ENCODE measurements at places on chromosomes 2 and 18.

GRCh38 chr2:2586931-2587330 is 255.9 kb upstream of the MYT1L start:
- DNase-seq = no peak

DNA sequence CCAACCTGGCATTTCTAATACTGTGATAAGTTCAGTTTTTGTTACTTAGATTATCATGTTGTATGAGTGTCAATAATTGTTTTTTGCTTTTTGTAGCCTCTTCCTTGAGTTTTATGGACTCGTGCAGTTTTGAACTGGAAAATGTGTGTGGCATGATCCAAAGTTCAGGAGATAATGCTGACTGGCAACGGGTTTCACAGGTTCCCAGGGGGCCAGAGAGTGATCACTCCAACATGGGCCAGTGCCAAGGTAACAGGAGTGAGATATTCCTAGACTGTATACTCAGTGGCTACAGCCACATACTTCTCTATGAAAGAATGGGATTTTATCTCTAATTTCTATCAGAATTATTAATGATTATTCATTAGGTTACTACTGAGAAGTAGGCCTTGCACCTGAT is 18.2 kb downstream of the MEP1B start:
- DNase-seq = no peak

DNA sequence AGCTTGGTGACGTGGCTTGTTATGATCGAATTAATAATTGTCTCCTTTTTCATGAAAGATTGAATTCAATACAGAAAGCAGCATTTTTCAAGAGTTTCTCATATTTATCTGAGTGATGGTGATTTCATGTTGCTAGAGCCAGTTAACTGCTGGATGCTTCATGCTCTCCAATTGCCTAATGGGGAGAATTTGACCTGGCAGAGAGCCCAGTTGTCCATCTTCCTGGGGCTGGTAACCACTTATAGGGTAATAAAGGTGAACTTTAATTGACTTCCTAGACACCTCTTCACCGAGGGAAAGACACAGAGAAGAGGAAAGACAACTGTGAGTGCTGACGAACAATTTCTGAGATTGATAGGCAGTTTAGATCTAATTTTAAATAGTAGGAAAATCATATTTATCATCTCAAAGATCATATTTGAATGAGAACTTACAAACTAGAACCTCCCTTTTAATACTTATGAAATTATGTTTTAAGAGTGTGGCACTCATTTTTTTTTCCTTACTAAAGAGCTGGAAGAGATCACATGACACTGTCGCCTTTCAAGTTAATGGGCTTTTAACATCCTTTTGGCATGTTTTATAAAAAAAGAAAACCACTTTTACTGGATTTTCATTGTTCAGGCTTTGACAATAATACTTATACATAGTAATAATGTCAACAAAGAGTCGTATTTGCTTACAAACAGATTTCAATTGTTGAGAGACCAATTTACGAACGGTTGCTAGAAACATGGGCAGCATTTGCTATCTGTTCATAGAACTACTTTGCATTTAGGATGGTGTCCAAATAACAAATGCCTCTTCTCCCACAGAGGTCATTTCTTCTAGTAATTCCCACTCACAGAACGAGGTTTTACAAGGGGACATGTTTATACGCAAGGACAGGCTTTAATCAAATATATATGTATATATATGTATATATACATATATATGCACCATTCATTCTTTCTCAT is 153.3 kb downstream of the RAPGEF4 start:
- DNase-seq = no peak

- DNase-seq = no peak
Measured at GRCh38 chr2:236166796-236167296, 1.3 kb downstream of the GBX2 start.

DNA sequence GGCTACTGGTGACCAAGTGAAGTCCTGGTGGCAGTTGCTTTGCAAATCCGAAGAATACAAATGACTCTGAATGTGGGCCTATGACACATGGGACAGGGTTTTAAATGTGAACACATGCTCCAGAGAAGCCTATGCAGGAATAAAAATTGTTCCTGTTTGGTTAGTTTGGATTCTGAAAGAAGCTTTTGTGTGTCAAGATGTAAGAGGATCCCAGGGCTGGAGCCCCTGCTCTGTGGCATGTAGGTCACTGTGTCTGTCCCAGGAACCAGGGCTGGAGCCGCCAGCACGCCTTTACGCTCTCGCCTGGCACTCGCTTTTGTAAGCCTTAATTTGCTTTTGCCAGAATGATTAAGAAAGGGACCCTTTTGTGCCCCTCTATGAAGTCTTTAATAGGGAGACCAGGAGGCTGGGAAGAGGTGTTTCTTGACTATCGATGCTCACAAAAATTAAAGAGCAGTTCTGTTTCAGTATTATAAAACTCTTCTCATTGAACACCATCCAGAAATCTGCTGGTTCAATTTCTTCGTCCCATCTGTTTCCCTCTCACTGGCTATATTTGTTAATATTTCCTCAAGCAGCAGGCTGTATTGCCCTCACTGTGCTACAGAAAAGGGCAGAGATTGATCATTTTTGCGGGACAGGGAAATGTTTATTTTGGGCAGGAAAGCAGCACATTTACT is 532.7 kb upstream of the POU3F3 start:
- DNase-seq = no peak

- DNase-seq = no peak
Measured at GRCh38 chr2:69946351-69947324, 14.8 kb downstream of the ASPRV1 start.

GRCh38 chr2:162245781-162246180 is 2.5 kb upstream of the FAP start:
- DNase-seq = no peak

DNA sequence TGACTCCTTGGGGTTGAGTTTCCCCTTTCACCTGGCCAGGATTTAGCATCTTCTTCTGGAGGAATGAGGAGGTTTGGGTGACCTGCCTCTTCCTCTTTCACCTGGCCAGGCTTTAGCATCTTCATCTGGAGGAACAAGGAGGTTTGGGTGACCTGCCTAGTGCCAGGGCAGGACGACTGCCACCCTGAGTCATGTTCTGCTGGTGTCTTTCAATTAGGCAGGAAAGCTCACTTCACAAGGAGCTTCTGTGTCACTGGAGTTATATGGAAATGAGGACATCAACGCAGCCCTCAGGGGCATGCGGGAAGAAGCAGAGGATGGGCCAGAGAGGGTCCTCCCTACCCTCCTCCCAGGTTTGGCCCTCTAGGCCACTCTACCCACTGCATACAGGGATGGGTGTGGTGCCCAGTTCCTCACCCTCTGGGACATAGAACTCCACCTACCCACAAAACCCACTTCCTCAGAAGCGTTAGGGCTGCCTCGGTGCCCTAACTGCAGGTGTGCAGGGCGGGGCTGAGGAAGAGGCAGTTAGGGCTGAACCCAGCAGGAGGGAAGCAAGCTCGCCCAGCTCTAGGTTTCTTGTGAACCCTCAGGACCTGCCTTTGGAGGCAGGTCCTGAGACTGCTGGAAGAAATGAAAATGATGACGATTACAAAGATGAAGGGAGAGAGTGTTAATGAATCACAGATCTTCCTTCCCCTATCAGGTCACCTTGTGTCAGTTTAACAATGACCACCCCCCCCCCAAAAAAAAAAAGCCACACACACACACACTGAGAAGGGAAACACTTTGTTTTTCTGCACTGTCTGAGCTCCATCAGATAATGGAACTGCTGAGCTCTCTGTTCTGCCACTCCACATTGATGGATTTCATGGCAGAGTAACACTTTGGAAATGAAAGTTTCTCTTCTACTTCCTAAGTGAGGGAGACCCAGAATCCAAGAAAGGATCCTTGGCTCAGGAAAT is 71.0 kb downstream of the ARL4C start:
- no peak for DNase-seq

DNA sequence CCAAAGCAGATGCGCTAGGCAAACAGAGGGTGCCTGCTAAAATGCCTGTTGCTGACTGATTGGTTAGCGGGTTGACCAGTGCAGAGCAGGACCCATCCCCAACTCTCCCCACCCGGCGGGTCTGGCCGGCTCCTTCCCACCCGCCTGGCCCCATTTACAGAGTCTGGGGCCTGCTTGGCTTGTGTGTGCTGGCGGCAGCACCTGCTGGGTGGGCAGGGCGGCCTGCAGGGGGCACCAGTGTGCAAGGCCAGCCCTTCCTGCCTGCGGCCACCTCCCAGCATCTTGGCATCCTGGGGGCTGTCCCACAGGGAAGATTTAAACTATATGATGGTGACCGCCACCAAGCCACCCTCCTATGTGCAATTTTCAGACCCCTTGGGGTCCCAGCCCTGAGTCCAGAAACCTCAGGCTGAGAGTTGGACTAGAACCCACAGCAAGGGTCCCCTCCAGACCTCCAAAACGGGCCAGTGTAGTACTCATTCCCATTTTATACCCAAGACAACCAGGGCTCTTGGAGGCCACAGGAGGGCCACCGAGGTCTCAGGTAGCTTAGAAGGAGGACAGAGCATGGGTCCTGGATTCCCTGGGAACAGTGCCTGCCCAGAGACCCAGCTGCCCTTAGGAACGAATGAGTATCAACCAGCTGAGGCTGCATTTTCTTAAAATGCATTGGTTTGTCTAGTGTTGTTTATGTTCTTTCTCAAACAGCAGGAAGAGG is 173.6 kb downstream of the SMAD7 start:
- peak; percentile 50 for DNase-seq

- no peak for DNase-seq
Measured at GRCh38 chr2:102672107-102672776, 52.9 kb downstream of the SLC9A2 start.

DNA sequence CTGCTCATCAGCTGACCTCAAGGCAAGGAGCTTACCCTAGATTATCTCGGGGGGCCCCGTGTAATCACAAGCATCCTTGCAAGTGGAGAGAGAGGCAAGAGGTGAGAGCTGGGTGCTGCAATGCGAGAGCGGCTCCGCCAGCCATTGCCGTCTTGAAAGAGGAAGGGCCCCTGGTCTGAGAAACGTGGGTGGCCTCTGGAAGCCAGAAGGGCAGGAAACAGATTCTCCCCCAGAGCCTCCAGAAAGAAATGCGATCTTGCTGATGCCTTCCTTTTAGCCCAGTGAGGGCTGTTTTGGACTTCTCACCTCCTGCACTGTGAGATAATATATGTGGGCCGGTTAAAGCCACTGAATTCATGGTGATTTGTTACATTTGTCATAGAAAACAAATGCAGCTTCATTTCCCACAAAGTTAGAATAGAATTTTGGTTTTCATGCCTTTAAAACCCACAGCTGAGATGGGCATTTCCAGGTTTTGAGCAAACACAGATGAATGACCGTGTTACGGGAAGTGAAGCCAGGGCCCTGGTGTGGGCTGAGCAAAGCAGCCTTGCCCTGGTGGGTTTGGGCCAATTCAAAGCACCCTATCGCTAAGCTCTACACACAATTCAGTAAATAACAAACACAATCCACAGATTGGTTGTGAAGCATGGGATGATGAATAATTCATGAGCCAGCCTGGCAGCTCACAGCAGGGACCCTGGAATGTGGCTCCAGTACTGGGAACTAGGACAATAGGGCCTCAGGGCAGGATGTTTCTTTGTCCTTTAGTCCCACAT is 319.9 kb upstream of the HS6ST1 start:
- no peak for DNase-seq

- no peak for DNase-seq
Measured at GRCh38 chr2:84631047-84631446, 114.7 kb downstream of the DNAH6 start.

DNA sequence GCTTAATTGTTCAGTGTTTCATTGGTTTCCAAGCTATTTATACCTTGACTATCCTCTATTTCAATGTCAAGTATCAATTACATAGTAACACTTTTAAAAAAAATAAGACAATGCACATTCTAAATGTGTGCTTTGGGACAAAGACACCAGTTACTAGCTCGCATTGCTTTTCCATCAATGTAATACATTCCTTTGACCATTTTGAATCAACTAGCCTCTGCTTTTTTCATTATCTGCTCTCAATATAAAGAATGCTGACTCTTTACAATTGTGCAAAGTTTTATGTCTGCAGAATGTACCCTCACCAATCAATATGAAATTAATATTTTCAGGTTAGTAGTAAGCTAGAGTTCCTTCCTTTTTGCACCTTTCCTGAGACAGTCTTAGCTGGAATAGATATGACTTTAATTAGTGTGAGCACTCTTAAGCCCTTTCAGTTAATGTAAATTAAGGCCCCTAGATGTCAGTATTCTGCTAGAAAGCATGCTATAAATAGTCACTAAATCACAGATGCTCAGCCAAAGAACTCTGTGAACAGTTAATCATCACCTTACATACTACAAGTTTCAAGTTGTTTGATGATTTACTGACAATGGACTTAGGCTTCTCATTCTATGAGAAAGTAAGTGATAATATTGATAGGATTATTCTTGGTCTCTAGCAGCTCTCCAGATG is 413.6 kb downstream of the PTH2R start:
- DNase-seq = no peak

DNA sequence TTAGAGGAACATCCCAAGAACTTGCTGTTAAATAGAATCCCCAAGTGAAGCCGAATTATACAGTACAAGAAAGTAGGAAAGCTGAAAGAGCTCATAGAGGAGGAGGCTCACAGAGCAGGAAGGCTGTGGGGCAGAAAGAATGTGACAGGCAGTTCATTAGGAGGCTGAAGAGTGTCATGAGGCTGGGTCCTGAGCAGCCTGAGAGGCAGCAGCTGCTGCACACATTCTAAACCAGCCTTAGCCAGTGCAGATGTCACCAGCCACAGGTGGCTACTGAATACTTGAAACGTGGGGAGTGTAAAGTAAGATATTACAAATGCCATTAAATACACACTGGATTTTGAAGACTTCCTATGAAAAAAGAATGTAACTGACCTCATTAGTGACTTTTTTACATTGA is 490.2 kb upstream of the KLHL29 start:
- no peak for DNase-seq

DNA sequence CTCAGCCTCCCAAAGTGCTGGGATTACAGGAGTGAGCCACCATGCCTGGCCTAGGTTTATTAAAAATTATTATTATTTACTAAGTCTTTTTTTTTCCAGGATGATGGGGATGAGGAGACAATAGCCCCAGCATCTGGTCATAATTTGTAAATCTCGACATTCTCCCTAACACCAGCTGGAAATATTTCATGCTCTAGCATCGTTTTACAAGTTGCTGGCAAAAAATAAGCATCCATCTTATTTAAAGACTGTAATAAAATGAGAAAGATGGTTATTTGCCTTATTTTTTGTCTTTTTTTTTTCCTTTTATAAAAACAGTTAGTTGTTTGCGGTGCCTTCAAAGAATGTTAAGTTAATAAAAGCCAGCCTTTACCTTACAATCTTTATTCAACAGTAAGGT is 56.7 kb downstream of the SF3B1 start:
- DNase-seq = no peak

GRCh38 chr18:1668279-1668678 is 763.6 kb downstream of the ADCYAP1 start:
- no peak for DNase-seq

- DNase-seq = no peak
Measured at GRCh38 chr2:127081826-127082633, 24.9 kb downstream of the BIN1 start.

- no peak for DNase-seq
Measured at GRCh38 chr2:108382196-108382595, 4.4 kb downstream of the SULT1C4 start.

GRCh38 chr2:197090742-197091367 is 164.3 kb upstream of the PGAP1 start:
- no peak for DNase-seq

GRCh38 chr2:135925571-135925970 is 49.3 kb upstream of the MCM6 start:
- no peak for DNase-seq

- DNase-seq = no peak
Measured at GRCh38 chr2:102114851-102115497, 27.6 kb upstream of the IL1R1 start.

Data from stimulated activated CD4-positive, alpha-beta T cell treated with anti-CD3 and anti-CD28 coated beads, Interleukin-1b, Interleukin-23, amount 100 ng/mL, for 1 hour (primary cell).